ENCODE measurements at places on chromosomes 1 and 21. TPM values are rescaled to one million over a fixed set of nuclear protein-coding genes. Genes with fewer than 3 reads are reported as not detected.

The KLHDC7A gene
- total RNA-seq = not detected

The BATF3 gene
- 2.3 TPM for total RNA-seq

The ARHGEF19 gene
- total RNA-seq = 1.3 TPM

The RYR2 gene
- 2.3 TPM for total RNA-seq

The PLEKHG5 gene
- total RNA-seq = 12.1 TPM

The TNNI3K gene
- total RNA-seq = 2.2 TPM

The OXCT2 gene
- 0.44 TPM for total RNA-seq

The RCSD1 gene
- 40.8 TPM for total RNA-seq

Measured in muscle of leg (tissue), 16 donors.